CD4-positive, alpha-beta T cell treated with Interferon alpha-2 for 1 hour (primary cell): ENCODE measurements at places on chromosomes 11 and 22.

DNA sequence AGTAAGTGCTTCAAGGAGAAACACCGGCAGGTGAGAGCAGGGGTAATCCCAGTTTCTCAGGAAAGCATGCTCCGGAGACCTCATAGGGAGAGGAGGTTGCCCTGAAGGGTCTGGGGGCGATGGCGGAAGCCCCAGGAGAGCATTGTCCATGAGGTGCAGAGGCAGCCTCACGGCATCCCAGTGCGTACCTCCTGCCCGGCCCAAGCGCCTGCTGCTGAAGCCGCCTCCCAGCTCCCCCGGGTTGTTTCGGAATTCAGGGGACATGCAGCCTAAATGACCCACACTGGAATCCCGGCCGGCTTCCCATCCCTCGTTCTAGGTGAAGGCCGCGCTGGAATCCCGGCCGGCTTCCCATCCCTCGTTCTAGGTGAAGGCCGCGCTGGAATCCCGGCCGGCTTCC is 2.7 kb downstream of the ZBED4 start:
- DNase-seq, result no peak

DNA sequence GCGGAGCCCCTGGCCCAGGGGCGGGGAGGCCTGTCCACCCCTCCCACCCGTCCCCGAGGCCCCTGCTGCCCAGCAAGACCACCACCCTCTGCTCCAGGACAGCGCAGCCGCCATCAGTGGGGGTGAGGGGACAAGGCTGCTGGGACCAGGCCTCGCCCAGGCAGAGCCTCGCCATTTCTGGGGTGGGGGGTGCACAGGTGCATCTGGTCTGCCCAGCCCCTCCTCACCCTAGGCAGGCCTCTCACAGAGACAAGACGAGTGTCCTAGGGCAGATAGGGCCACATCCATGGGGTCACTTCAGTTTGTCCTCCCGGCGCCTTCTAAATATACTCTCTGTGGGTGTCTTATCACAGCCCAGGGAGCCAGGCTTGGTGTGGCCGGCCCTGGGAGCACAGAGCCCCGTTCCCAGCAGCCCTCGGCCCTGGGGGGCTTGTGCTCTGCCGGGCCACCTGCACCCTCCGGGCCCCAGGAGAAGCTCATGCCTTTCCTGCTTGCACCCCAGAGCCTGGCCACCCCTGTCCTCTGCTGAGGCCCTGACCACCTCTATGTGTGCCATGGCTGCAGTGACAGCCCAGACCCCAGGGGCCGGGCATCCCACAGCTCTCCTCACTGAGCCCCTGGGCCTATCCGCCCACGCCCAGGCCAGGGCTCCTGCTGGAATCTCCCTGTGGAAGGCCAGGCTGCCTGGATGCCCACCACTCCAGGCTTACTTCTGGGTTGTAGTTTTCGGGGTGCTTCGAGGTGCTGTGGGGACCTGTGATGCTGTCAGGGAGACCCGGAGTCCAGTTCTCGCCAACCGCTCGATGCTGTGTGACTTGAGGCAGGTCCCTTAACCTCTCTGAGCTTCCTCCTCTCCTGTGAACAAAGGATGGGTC is 70.8 kb downstream of the KCNQ1 start:
- DNase-seq, result no peak

- DNase-seq, result no peak
Measured at GRCh38 chr11:128502726-128503125, 84.6 kb downstream of the ETS1 start.

DNA sequence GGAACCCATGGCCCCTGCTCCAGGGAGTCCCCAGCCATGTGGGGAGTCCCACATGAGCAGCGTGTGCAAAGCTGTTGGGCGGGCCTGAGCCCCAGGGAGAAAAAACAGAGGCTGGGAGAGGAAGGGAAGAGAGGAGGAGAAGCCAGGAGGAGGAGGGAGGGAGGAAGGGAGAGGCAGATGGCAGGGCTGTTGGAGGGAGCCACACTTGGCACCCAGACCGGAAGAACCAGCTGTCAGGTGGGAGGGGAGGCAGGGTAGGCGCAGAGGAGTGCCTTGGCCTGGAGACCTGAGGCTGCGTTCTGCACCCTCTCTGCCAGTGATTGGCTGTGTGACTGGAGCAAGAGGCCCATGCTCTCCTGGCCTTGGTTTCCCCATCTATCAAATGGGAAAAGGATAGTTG is 6.7 kb downstream of the SYNGR1 start:
- DNase-seq, result no peak
